ENCODE measurements at places on chromosomes 16 and 17. TPM values are rescaled to one million over a fixed set of nuclear protein-coding genes. Genes with fewer than 3 reads are reported as not detected.

GRCh38 chr17:903691-904481 lies 75.7 kb downstream of the NXN start:
- no peak for DNase-seq
- H3K36me3 ChIP-seq, result no peaks in the 10 kb centered on the region
- H3K27me3 ChIP-seq, result no peaks in the 10 kb centered on the region
- H3K4me3 ChIP-seq, result no peak overlapping the region
- no peak overlapping the region for H3K27ac ChIP-seq

The CCL14 gene
- not detected for total RNA-seq

The KRT33A gene
- not detected for total RNA-seq

GRCh38 chr17:8109661-8110455 lies 8.5 kb downstream of the ALOXE3 start:
- peaks cover 7% of the 10 kb centered on the region for H3K27me3 ChIP-seq
- no peaks in the 10 kb centered on the region for H3K36me3 ChIP-seq
- no peaks in the 10 kb centered on the region for H3K4me1 ChIP-seq
- H3K4me3 ChIP-seq, result peak overlapping the region; percentile 73
- DNase-seq, result peak; percentile 80
- peak overlapping the region; percentile 42 for H3K27ac ChIP-seq

The NPW gene
- not detected for total RNA-seq

- H3K4me3 ChIP-seq, result no peak overlapping the region
- no peaks in the 10 kb centered on the region for H3K36me3 ChIP-seq
- H3K4me1 ChIP-seq, result peaks cover 9% of the 10 kb centered on the region
- H3K27ac ChIP-seq, result no peak overlapping the region
- peak; percentile 48 for DNase-seq
These were observed 60.8 kb upstream of the MED9 start for GRCh38 chr17:17416007-17416399.

The KRT28 gene
- total RNA-seq, result not detected

GRCh38 chr16:28572696-28573510 lies 19.2 kb downstream of the SGF29 start:
- H3K27me3 ChIP-seq, result no peaks in the 10 kb centered on the region
- H3K36me3 ChIP-seq, result peaks cover 11% of the 10 kb centered on the region
- no peak overlapping the region for H3K4me3 ChIP-seq
- H3K27ac ChIP-seq, result no peak overlapping the region
- no peak for DNase-seq
- no peaks in the 10 kb centered on the region for H3K4me1 ChIP-seq

The MT2A gene
- 32.8 TPM for total RNA-seq

The SMIM5 gene
- total RNA-seq, result 0.41 TPM

DNA sequence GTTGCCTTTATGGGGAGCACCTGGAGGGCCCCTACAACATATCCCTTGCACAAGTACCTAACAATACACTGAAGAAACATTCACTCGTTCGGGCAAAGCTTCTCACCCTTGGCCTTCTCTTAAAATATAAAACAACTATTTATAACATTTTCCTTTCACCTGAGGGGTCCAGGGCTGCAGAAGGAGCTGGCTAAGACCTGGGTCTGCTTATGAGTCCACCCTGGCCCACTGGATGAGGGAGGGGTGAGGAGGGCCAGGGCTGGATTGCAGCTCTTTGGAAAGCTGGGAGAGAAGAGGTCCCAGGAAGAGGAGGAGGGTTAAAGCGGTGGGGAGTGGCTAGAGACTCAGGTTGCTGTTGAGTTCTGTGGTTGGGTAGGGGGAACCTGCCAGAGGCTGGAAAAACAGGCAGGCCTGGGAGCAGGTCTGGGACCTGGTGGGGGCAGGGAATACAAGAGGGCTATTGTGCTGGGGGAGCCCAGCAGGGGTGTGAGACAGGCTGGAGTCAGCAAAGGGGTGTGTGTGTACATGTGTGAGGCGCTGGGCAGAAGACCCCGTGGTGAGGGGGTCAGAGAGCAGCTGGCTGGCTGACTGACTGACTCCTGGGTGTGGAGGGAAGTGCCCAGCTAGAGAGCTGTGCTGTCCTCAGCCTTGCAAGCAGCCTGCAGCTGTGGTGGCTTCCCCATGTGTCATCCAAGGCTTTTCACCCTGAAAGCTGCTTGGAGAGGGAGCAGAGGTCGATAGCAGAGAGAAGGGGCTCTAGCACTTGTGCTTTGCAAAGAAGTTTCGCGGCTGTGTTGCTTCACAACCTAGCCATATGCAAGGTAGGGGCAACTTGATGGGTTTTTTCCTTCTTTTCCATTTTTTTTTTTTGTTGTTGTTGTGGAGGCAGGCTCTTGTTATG lies 10.2 kb upstream of the MRC2 start:
- H3K27ac ChIP-seq, result no peak overlapping the region
- no peaks in the 10 kb centered on the region for H3K4me1 ChIP-seq
- no peak for DNase-seq
- no peaks in the 10 kb centered on the region for H3K27me3 ChIP-seq
- peaks cover 6% of the 10 kb centered on the region for H3K36me3 ChIP-seq
- no peak overlapping the region for H3K4me3 ChIP-seq

GRCh38 chr16:31487720-31488467 lies 5.0 kb downstream of the SLC5A2 start:
- H3K27me3 ChIP-seq, result no peaks in the 10 kb centered on the region
- peak; percentile 79 for DNase-seq
- peak overlapping the region; percentile 89 for H3K4me3 ChIP-seq
- H3K27ac ChIP-seq, result peak overlapping the region; percentile 62
- H3K36me3 ChIP-seq, result peaks cover 16% of the 10 kb centered on the region
- no peaks in the 10 kb centered on the region for H3K4me1 ChIP-seq

The KCNJ18 gene
- not detected for total RNA-seq

DNA sequence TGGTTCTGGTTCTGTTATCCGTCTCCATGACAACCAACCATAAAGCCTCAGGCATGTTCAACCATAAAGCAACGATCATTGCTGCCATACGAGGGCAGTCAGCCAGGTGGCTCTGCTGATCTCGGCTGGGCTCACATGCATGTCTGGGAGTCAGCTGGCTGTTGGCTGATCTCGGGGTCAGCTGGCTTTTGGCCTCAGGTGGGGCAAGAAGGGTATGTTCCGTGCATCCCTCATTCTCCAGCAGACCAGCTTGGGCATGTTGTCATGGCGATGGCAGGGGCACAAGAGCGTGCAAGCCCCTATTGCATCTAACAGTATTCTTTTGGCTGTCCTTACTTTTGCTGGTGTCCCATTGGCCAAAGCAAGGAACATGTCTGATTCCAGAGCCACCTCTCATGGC lies 86.2 kb downstream of the ABCC6 start:
- DNase-seq, result no peak
- H3K27ac ChIP-seq, result no peak overlapping the region
- no peaks in the 10 kb centered on the region for H3K27me3 ChIP-seq
- H3K36me3 ChIP-seq, result peaks cover 97% of the 10 kb centered on the region
- no peak overlapping the region for H3K4me3 ChIP-seq
